ENCODE measurements at places on chromosomes 13 and 19. TPM values are rescaled to one million over a fixed set of nuclear protein-coding genes. Genes with fewer than 3 reads are reported as not detected.

Gene LRP3
- 30.6 TPM for polyA plus RNA-seq

Gene HCST
- polyA plus RNA-seq, result 4.5 TPM

Gene LGALS7
- not detected for polyA plus RNA-seq

DNA sequence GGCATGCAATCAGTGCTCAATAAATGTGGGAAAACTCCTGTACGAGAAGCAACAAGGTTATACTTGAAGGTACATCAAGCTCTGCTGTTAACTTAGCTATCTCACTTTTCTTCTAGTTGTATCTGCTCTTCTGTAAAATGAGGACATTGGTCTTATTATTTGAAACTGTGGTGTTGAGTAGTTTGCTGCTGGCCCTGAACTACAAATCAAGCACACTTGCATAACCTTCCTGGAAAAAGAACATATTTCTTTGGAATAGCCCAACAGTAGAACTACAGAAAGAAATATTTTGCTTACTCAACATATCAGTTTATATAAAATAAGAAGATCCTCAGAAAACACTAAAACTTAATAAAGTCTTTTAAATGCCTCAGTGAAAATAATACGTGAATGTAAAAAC lies 203.0 kb downstream of the KCTD12 start:
- DNase-seq, result no peak

- no peak for DNase-seq
These were observed 47.1 kb upstream of the MRI1 start for GRCh38 chr19:13717194-13717643.

- DNase-seq, result no peak
These were observed 58.9 kb upstream of the TM9SF2 start for GRCh38 chr13:99442273-99442895.

Gene KLF1
- 0.60 TPM for polyA plus RNA-seq

DNA sequence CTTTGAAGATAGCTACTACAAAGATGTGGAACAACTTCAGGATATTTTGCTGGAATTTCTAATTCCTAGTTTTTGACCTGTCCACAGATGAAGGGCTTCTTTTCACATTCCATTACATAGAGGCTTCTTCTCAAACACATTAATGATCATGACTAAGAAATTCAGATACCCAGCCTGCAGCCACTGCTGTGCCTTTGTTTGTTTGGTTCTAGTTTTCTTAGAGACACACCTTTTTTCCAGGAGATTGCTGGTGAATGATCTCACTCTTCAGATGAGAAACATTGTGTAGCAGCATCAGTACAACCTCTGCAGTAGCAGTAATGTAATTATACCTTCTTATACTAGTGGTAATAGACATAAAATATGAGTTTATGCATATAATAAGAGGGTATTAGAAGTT lies 5.0 kb downstream of the TDRD3 start:
- no peak for DNase-seq

Gene B3GLCT
- polyA plus RNA-seq, result 22.6 TPM

GRCh38 chr19:46181388-46181779 lies 33.3 kb downstream of the IGFL2 start:
- no peak for DNase-seq

DNA sequence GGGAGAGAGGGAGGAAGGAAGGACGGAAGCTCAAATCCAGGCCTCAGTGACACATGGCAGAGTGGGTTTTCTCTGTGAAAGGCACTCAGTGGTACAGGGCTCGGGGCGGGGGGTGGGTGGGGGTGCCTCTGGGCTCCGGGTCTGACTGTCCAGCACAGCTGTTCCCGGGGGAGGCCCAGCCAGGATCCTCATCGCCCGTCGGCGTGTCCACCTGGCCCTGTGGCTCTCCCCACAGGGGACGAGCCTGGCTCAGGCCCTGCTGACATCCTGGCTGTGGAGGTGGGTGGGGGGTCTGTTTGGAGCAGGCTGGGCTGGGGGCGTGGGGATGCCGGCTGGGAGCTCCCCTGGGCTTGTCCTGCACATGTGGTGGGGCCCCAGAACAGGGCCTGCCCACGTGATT lies 18.2 kb upstream of the MATK start:
- DNase-seq, result no peak

Measured in left lung (tissue), 14 donors.